ENCODE measurements at places on chromosomes 3 and 15.

DNA sequence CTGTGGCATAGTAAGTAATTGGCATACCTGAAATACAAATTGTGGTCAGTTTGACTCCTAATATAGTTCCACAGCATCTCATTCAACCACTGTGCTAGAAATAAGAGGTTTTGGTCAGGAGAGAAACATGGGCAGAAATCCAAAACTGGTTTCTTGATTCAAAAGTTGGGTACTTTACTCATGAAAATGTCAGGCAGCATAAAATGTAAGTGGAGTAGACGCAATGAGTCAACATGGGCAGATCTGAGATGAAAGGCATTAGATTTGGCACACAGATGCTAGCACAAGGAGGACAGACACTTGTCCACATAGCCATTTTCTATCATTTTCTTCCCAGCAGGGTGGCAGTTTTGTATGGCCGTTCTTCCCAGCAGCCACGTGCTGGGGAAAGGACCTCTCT lies 255.8 kb upstream of the CDIN1 start:
- no peak for DNase-seq

- no peak for DNase-seq
These were observed 1131.5 kb downstream of the SI start for GRCh38 chr3:163946785-163947184.

DNA sequence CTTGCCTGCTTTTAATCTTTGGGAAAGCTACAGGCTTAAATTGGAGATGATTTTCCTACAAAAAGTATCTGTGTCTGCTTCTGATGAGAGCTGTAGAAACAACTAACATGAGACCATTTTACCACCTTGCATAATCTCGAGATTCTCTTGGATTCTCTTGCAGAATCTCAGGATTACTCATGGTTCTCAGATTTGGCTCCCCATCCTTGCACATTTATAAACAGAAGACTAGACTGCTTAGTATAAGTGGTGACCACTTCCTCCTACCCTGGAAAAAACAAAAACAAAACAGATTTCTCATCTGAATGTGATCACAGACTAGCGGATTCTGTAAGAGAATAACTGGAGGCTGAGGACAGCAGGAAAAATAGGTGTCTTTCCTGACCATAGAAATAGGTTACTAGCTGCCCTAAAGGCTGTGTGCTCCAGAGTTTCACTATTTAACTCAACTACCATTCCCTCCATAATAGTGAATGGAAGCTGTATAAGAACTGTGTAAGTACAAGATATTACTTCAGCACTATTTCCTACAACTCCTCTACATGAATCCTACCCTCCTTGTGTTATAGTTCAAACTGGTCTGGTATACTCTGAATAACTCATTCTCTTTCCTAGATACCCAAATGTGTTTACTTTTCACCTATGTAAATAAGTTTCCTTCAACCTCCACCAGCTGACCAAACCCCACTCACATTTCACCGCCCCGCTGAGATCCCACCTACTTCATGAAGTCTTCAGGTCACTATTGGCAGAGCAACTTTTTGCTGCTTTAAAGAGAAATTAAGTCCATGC lies 122.2 kb upstream of the C2CD4B start:
- no peak for DNase-seq

- DNase-seq, result no peak
These were observed 52.9 kb upstream of the TSPAN3 start for GRCh38 chr15:77123854-77124253.

DNA sequence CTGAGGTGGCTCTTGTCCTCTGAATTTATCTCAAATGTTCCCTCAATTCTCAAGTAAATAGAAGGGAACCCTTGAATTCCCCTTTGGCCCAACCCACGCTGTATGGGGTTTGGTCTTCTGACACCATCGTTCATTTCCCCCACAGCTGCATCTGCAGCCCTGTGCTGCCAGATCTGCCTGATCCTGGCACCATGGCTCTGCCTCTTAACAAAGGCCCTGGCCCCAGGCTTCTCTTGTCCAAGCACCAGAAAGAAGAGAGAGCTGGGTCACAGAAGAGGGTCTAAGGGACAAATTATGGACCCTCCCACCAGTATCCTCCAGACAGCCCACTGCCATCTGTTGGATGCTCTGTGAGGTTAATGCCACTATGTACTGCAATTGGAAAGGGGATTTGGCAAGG lies 1.8 kb downstream of the MAP1A start:
- no peak for DNase-seq

DNA sequence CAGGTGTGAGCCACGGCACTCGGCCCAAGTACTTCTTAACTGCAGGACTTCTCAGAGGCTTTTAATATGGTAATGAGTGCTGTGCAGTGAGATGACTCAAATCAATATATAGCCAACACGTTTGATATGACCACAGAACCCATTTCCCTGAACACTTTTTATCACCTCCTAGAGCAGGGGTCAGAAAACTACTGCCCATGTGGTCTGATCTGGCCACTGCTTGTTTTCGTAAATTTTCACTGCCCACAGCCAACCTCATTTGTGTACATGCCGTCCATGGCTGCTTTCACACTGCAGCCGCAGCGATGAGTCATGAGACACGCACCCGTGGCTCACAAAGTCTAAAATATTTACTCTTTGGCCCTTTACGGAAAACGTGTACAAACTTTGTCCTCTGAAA lies 179.2 kb downstream of the RORA start:
- no peak for DNase-seq

DNA sequence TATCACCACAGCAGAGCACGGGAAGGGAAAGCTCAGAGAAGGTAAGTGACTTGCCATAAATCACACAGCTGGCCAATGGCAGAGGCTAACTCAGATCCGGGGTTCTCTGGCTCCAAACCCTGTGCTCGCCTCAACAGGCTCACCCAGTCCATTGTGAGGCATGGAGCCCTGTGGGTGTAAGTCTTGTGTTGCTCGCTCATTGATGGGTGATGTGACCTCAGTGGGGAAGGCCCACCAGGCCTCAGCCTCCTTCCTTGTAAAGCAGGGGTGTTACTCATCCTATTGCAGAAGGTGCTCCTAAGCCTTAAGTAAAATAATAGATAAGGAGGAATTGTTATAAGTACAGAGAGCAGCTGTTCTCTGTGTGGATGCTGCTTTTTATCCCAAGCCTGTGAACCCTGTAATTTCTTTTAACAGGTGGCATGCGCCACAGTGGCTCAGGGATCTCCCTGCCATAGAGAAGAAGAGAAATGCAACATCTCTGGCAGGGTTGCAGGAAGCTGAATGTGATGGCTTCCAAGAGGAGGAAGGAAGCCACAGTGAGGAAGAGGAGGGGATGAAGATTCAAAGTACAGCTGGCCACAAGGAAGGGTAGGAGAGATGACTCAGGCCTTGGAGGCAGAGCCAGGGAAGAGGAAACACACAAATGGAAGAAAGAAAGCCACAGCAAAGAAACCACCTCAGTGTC lies 30.9 kb upstream of the SPSB4 start:
- no peak for DNase-seq

- DNase-seq, result no peak
These were observed 33.5 kb upstream of the TRAK1 start for GRCh38 chr3:42057561-42058211.

DNA sequence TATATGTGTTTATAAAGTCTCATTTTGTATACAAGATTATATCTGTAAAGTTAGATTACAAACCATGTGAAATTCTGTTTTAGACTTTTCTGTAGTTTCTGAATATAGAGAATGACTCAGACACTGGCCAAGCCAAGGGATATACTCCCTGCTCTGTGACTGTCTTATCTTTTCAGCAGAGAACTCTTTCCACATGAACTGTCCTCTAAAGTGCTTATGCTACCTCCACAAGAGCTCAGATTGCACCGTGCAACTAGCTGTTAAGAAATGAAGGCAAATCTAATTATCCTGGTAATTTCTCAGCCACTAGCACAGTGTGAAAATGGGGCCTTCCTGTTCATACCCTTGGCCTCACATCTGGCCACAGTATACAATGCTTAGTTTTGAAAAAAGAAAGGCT lies 44.3 kb upstream of the CPNE4 start:
- DNase-seq, result no peak

- DNase-seq, result no peak
These were observed 233.4 kb downstream of the ADAMTS17 start for GRCh38 chr15:100108346-100108745.

DNA sequence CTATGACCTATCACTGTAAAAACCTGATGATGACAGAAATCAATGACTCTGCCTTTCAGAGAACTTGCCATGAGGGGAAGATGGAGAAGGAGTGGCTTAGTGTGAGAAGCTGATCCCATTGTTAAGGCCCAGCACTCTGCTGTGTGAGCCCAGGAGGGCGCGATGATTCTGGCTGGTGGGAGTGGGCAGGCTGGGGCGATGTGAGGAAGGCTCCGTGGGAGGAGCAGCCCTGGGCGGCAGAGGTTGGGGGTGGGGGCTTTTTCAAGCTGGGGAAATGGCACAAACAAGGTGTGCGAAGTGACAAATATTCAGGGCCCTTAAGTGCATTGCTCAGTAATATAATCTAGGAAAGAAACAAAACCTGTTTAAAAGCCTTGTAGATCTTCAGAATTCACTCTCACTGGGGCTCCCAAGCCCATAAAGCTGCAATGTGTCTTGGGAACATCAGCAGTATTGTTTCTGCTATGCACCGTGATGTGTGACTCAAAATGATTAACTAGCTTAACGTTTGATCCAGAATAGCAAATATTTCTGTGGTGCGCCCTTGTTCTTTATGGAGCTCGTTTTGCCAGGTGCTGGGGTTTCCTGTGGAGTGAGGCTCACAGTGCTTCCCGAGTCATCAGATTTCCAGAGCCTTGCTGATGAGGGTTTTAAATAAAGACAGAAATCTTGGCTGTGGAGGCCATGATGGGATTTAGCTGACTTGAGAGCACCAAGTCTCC lies 141.0 kb downstream of the CHDH start:
- DNase-seq, result no peak

DNA sequence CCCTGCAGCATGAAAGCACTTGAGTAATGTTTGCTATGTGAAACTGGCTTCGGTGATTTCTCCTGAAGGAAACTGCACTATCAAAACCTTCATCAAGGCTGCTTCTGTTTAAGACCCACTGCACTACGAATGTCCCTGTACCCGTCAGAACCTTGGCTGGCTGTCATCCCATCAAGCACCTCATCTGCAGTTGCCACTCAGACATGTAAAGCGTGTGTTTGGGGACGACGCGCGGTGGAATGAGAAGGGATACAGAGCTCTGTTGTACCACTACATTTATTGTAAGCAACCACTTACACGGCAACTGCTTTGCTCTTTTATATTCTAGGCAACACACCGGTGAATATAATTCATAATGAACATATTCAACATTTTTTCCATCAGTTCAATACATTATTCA lies 147.6 kb downstream of the TIGIT start:
- DNase-seq, result no peak

GRCh38 chr3:28973609-28974008 lies 307.3 kb upstream of the RBMS3 start:
- no peak for DNase-seq

- DNase-seq, result no peak
These were observed 137.9 kb downstream of the XXYLT1 start for GRCh38 chr3:195133013-195133412.

GRCh38 chr3:120218981-120219380 lies 66.0 kb downstream of the GPR156 start:
- no peak for DNase-seq
